ENCODE measurements at places on chromosomes 5 and 9.

- no peak for DNase-seq
Observed at GRCh38 chr9:129952337-129952736, 90.7 kb downstream of the FNBP1 start.

- DNase-seq: no peak
Observed at GRCh38 chr5:138666226-138666742, 86.9 kb upstream of the CTNNA1 start.

DNA sequence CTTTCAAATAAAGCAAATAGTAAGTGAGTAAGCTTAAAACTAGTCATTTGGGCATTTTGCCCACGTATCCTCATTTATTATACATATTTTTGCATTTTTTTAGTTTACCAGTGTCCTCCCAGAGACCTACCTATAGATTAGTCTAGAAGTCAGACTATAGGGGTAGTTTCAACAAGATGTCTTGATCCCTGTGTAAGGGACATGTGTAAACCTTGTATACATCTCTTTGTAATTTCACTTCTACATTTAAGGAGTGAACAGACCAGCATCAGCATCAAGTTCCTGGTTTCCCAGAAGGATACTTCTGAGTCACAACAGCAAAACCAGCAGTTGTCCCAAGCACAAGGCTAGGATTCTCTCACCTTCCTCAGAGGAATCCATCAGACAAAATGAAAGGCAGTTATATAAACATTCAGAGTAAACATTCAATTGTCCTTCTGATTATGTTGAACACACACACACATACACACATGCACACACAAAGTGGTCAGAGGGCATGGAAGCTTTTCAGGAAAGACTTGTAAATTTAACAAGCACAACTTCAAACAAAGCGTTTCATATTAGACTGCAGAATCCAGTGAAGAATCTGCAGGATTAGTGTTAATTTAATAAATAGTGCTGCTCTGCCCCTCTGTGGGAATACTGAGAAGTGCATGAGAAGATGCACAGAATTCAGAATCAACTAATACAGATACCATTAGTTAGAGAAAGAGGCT, 55.4 kb downstream of the HINT1 start:
- DNase-seq: peak; percentile 26

DNA sequence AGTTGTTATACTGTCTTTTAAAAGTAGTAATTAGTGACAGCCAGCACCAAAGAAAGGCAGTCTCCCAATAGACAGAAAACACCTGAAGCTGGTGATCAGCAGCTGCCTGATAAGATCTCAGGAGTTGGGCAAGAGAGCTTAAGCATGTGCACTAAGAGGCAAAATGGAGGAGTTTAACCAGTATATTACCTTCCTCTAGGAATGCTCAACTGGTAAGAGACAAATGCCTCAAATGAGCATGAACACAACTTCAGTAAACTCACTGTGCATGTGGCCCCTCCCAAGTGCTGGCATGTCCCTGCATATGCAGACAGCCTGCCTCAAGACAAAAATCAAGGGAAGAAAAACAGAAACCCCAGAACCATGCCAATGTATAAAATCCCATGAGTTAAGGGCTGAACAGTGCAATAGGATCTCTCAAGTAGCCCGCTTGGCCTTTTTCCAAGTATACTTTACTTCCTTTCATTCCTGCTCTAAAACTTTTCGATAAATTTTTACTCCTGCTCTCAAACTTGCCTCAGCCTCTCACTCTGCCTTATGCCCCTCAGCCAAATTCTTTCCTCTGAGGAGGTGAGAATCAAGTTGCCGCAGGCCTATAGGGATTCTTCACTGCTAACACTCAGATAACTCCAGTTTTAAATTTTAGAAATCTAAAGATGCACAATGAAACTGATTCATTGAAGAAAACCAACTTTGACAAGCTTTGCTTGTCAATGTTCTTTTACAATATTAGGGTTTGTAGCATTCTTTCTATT, 724.8 kb upstream of the RIOK2 start:
- no peak for DNase-seq

DNA sequence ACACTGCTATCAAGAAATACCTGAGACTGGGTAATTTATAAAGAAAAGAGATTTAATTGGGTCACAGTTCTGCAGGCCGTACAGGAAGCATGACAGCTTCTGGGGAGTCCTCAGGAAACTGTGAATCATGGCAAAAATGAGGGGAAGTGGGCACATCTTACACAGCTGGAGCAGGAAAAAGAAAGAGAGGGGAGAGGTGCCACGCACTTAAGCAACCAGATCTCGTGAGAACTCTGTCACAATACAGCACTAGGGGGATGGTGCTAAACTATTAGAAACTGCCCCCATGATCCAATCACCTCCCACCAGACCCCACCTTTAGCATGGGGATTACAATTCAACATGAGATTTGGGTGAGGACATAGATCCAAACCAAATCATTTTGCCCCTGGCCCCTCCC, 105.5 kb upstream of the CPLX2 start:
- no peak for DNase-seq

GRCh38 chr9:100473276-100474081, 530 bp downstream of the TMEFF1 start:
- no peak for DNase-seq

- no peak for DNase-seq
Observed at GRCh38 chr5:147055089-147055826, 176.7 kb upstream of the PPP2R2B start.

DNA sequence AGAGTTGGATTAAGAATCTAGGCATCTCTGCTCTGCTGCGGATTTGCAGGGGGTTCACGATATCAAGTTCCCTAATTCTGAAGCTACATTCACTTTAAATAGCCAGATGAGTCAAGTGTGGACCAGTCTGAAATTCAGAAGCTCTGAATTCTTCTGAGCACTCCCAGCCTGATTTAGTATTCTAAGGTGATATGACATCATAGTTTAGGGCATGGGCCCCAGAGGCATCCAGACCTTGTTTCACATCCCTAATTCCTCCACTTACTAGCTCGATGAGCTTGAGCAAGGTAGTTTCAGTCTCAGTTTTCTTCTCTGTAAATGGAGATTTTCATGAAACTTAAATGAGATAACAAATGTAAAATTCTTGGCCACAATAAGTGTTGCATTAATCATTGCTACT, 65.2 kb downstream of the TMEM167A start:
- DNase-seq: no peak

- peak; percentile 37 for DNase-seq
Observed at GRCh38 chr5:152349683-152350526, 55.2 kb downstream of the NMUR2 start.

DNA sequence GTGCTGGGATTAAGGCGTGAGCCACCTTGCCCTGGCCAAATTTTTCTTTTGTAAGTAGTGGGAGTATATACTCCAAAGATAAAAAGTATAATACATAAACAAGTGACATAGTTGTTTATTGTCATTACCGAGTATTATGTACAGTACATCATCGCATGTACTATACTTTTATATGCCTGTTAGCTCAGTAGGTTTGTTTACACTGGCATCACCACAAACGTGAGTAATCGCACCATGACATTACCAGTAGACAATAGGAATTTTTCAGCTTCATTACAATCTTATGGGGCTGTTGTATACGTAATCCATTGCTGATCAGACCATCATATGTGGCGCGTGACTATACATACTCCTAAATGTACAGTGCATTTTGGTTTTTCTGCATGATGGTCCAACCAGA, 9.8 kb downstream of the SECISBP2 start:
- DNase-seq: no peak

DNA sequence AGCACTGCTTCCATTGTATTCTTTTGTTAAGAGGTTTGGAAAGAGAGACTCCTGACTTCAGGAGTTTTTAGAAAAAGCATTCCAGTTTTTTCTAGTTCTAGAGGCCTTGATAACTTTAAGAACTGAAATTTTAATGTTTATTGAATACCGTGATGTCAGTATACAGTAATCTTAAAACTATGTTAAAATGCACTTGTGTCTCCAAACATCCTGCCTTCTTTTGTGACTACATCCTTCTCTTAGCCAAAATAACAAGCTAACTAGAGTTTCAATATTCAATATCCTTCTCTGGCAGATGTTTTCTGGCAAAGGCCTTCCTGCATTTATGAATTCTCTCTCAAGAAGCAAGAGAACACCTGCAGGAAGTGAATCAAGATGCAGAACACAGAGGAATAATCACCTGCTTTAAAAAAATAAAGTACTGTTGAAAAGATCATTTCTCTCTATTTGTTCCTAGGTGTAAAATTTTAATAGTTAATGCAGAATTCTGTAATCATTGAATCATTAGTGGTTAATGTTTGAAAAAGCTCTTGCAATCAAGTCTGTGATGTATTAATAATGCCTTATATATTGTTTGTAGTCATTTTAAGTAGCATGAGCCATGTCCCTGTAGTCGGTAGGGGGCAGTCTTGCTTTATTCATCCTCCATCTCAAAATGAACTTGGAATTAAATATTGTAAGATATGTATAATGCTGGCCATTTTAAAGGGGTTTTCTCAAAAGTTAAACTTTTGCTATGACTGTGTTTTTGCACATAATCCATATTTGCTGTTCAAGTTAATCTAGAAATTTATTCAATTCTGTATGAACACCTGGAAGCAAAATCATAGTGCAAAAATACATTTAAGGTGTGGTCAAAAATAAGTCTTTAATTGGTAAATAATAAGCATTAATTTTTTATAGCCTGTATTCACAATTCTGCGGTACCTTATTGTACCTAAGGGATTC, 43.1 kb downstream of the NDFIP1 start:
- DNase-seq: no peak

DNA sequence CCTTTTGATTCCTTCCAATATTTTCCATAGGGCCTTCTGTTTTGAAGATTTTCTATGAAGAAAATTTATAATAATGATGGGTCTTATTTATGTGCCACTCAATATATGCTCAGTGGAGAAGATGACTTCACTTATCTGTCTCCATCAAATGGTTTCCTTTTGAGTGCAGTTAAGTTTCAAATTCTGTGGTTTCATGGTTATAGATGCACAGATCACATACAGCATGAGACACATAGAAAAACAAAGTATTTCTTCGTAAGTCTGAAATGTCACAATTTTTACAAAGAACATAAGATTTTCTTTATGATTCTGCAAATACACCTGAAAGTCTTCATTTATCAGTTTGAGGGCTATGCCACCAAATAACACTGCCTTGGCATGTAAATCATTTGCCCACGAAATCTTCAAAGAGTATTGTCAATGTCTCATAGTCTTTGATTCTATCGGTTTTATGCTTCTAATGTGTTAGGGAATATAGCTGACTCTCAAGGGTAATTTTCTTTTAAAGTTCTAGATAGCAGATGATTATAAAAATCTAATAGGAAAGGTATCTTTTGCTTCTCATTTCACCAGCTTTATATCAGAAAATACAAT, 14.1 kb downstream of the CFAP95 start:
- no peak for DNase-seq

DNA sequence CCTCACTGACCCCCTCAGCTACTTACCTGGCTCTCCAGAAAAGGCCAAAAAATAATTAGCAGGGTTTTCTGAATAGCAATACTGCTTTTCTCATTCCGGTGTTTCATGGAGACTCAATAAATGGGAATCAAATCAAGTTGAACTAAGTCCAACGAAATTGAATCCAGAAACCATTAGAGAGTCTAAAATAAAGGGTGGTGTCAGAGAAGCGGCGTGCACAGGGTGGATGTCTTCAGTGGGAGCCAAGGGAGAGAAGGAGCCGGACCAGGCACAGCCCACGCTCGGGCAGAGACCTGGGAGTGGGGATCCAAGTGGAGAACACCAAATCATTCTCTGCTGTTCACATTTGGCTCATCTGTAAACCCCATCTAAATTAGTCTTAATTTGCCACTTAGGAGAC, 40.2 kb upstream of the WWC1 start:
- DNase-seq: peak; percentile 44

GRCh38 chr5:167585184-167585583, 706.3 kb upstream of the WWC1 start:
- DNase-seq: no peak

DNA sequence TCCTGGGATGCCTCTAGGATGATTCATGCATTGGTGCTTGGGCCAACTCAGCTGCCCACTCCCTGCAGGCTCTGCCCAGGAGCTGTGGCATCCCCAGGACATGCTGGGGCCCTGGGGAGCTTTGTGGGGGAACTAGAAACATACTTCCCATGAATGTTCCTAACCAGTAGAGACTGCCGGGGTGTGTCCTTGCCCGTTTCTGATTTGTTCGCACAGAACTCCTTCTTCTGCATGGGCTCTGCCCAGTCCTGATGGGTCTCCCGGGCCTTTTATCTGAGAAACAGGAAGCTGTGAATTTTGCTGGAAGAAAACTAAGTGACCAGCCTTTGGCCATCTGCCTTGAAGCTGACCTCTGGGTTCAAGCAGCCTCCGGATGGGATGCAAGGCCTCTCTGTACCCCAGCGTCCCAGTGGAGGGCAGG, 71.6 kb upstream of the RNU6ATAC start:
- DNase-seq: no peak

GRCh38 chr9:37503736-37504135, 18.0 kb downstream of the POLR1E start:
- no peak for DNase-seq

- DNase-seq: no peak
Observed at GRCh38 chr9:17695482-17695881, 116.6 kb downstream of the SH3GL2 start.

- no peak for DNase-seq
Observed at GRCh38 chr9:124611106-124611505, 103.9 kb upstream of the NR5A1 start.

DNA sequence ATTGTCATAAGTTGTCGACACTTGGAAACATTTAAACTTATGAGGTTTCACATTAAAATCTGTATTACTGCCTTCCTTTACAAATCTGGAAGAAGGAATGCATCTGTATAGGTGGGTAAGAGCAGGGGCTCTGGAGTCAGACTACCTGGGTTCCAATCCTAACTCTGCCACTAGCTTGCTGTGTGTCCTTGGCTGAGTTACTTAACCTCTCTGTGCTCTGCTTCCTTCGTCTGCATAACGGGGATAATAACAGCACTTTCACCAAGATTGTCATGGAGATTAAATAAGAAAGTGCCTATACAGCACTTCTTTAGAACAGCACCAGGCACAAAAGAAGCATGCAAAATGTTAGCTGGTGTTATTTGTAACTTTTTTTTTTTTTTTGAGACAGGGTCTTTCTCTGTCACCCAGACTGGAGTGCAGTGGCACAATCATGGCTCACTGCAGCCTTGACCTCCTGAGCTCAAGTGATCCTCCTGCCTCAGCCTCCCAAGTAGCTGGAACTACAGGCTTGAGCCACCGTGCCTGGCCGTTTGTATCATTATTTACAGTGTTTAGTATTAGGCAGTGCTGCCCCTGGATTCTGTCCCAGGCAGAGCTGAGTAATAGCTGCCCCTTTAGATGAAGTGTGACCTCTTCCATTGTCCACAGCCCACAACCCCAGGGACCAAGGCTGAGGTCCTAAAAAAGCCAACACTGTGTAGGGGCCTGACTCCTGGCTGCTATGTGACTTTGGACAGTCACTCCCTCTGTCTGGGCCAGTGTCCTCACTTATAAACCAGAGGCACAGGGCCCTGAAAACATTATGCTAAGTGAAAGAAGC, 25.4 kb upstream of the TTLL11 start:
- no peak for DNase-seq

GRCh38 chr5:180193749-180194375, 15.1 kb downstream of the RASGEF1C start:
- no peak for DNase-seq

GRCh38 chr5:13585324-13585723, 359.2 kb downstream of the DNAH5 start:
- DNase-seq: no peak

GRCh38 chr9:9563817-9564216, 1049.0 kb downstream of the PTPRD start:
- no peak for DNase-seq

Data from hippocampal formation (tissue), 2 donors.